ENCODE measurements at places on chromosomes 2 and 18.

DNA sequence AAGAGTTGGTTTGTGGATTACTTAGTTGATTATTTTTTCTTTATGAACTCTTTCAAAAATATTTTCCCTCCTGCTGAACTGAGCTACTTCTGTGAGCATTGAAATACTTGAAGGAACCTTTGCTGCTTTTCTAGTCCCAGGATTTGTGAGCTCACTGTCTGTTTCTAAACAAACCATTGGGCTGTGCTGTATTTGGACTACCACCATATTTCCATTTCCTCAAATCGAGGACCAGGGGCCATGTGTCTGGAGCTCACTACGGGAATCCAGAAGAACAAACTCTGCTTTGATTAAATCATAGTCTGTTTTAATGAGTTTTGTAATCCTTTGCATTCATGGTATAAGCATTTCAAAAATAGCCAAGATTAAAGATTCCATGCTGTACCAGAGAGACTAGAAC is 1.3 kb downstream of the MRPL33 start:
- no peak for DNase-seq

GRCh38 chr2:58266211-58266610 is 25.1 kb upstream of the FANCL start:
- no peak for DNase-seq

- DNase-seq = no peak
Measured at GRCh38 chr2:217934321-217935131, 68.3 kb downstream of the TNS1 start.

DNA sequence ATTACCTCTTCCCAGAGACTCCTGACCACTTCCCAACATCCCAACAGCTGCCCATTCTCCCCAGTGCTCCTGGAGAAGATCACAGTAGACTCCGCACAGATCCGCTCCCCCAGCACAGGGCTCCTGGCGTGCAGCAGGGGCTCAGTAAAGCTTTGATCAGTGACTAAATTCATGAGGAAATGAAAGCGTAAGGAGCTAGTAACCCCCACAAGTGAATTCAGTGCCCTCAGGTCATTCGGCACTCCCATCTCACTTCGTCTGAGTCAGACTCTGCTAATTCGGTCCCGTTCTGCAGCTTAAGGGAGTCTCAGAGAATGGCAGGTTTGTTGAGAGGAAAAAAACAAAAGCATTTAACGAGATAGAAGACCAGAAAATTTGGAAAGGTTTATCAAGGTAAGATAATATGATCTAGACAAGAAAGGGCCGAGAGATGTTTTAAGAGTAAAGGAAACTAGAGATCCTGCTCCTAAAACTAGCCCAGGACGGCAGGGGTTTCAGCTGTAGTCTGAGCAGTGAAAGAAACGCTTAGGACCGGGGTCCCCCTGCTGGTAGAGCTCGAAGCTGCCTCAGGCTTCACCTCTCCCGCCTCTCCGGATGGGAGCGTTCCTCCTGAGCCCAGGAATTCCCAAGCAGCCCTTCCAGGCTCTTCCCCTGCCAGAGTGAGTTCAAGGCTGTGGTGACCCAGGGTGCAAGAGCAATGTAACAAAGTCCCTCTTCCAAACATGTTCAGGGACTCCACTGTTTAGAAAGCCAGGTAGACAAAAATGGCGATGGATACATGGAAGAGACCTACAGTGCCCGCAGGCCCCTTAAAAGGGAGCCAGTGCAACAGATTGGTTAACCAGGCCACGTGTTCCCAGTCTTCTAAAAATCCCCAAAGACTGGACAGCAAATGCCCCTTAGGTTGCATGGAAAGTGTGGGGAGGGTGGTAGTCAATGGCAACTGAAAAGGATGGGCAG is 127.3 kb downstream of the DNER start:
- DNase-seq = no peak

- DNase-seq = no peak
Measured at GRCh38 chr18:35689728-35690127, 108.2 kb downstream of the GALNT1 start.

- no peak for DNase-seq
Measured at GRCh38 chr2:23636426-23636825, 251.4 kb downstream of the KLHL29 start.

GRCh38 chr2:144467502-144468137 is 52.3 kb downstream of the ZEB2 start:
- no peak for DNase-seq

- DNase-seq = no peak
Measured at GRCh38 chr2:66694087-66694860, 259.3 kb downstream of the MEIS1 start.

DNA sequence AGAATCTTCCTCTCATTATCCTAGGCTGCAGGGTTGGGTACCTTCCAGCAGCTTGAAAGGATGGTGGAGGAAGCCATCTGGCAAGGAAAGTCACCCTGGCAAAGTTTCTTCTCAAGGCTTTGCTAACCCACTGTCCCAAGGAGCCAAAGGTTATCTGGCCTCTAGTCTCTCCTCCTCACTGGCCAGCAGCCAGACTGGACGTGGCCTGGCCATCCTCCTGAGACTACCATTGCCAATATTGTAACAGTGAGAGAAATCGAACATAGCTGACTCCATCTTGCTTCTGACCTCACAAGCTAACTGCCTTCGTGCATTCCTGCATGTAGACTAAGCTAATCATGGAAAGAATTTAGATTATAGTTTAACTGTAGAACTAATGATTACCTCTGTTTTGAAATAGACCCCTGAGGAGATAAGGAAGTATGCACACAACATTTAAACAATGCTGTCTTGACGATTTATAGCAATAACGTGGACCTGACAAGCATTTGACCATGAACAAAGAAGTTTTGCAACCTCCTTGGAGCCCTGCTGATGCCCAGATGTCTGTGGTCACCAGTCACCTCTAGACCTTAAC is 7.8 kb upstream of the ANXA4 start:
- DNase-seq = no peak

DNA sequence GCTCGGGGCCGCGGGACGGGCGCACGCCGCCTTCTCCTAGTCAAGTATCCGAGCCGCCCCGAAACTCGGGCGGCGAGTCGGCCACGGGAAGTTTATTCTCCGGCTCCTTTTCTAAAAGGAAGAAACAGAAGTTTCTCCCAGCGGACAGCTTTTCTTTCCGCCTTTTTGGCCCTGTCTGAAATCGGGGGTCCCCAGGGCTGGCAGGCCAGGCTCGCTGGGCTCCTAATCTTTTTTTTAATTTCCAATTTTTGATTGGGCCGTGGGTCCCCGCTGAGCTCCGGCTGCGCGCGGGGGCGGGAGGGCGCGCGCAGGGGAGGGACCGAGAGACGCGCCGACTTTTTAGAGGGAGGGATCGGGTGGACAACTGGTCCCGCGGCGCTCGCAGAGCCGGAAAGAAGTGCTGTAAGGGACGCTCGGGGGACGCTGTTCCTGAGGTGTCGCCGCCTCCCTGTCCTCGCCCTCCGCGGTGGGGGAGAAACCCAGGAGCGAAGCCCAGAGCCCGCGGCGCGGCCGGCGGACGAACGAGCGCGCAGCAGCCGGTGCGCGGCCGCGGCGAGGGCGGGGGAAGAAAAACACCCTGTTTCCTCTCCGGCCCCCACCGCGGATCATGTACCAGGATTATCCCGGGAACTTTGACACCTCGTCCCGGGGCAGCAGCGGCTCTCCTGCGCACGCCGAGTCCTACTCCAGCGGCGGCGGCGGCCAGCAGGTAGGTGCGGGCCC is 617 bp downstream of the FOSL2 start:
- peak; percentile 66 for DNase-seq

GRCh38 chr2:217652761-217653639 is 349.8 kb downstream of the TNS1 start:
- DNase-seq = no peak

- DNase-seq = no peak
Measured at GRCh38 chr2:160220026-160220425, 20.0 kb upstream of the ITGB6 start.

DNA sequence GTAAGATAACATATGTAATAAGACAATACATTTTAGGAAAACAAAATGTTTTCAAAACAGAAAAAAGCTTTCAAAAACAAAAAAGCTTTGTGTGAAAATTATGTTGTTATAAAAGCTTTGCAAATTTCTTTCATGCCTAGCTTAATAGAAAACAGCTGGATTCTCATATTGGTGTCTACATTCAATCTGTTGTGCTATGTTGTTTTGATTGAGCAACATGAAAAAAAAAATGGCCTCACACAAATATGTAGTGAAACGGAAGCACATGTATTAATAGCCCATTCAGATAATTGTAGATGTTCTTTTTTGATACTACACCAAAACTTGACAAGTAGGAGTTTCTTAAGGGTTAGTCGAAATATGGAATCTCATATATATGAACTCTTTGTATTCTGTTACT is 197.5 kb downstream of the ZEB2 start:
- DNase-seq = no peak

DNA sequence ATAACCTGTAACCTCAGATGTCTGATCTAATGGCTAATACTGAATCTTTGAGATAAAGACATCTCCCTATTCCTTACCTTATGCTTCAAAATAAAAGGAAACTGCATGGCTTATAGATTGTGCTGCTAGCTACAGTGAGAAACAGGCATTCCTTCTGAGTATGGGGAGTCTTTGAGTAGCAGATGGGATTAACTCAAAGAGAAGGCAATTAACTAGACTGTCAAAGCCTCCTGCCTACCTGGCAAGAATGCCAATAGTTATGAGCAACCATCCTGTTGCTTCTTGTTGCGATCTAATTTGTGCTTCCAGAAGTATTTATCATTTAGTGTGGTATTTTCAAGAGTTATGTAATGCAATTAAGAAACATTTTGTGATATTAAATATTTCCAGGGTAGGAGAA is 660.0 kb upstream of the TMEFF2 start:
- DNase-seq = no peak

GRCh38 chr2:129906861-129907235 is 72.6 kb upstream of the RAB6C start:
- no peak for DNase-seq

DNA sequence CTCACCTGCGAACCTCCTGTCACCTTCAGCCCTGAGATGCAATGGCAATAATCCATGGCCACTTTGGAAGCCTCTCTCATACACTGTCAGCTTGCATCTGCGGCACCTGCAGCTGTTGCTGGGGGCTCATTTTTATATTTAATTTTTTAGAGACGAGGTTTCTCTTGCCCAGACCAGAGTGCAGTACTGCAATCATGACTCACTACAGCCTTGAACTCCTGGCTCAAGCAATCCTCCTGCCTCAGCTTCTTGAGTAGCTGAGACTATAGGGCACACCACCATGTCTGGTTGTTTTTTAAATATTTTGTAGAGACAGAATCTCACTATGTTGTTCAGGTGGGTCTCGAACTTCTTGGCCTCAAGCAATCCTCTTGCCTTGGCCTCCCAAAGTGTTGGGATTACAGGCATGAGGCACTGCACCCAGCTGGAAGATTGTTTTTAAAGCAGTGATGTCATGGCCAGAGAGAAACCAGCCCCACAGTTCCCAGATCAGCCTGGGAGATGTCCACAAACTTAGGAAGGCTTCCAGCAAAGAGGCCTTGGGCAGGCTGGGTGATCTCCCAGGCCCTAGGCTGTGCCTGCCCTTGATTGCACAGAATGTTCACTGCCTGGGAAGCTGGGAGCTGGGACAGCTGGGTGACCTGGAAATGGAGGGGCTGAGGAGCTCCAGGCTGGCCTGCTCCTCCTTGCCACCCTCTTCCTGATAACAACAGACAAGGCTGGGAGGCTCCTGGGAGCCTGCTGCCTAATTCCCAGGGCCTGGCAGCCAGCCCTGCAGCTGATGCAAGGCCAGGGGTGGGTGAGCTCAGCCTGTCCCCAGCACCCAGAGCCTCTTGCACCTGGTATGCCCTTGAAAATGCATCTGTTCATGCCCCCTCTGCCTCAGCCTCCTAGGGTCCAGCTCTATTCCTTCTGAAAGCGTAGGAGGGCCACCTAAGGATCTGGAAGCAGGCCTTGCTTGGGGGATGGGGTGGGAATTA is 27.1 kb downstream of the SH2D6 start:
- DNase-seq = no peak

DNA sequence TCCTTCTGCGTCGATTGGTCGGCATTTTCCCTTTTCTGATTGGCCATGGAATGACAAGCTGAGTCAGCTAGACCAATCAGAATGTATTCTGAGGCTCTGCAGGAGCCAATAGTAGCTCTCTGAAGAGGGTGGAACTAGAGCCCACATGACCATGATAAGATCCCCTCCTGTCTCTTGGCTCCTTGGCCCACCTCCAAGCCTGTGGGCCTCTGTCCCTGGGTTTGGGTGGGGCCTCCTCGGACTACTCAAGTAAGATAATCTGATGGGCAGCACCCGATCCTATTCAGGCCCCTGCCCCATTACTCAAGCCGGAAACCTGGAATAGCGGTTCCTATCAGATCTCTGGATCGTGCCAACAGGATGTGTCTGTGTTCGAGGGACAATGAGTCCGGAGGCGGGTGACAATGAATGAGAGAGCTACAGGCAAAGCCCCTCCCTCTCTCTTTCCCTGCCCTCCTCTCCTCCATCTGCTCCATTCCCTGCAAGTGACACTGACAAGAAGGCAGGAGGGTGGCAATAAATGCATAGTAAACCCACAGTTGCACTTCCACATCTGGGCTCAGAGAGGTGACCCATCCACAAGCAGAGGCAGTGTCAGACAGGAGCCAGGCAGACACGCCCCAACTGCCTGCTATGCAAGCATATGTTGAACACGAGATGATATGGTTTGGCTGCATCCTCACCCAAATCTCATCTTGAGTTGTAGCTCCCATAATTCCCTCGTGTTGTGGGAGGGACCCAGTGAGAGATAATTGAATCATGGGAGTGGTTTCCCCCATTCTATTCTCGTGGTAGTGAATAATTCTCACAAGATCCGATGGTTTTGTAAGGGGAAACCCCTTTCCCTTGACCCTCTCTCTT is 114.7 kb downstream of the TNS1 start:
- no peak for DNase-seq

GRCh38 chr18:56235481-56236013 is 402.8 kb downstream of the TXNL1 start:
- no peak for DNase-seq

GRCh38 chr18:49668574-49669275 is 106.9 kb downstream of the LIPG start:
- DNase-seq = no peak

GRCh38 chr2:38154395-38154794 is 78.4 kb upstream of the CYP1B1 start:
- DNase-seq = no peak

- DNase-seq = peak; percentile 11
Measured at GRCh38 chr18:79533591-79533990, 137.9 kb downstream of the NFATC1 start.

DNA sequence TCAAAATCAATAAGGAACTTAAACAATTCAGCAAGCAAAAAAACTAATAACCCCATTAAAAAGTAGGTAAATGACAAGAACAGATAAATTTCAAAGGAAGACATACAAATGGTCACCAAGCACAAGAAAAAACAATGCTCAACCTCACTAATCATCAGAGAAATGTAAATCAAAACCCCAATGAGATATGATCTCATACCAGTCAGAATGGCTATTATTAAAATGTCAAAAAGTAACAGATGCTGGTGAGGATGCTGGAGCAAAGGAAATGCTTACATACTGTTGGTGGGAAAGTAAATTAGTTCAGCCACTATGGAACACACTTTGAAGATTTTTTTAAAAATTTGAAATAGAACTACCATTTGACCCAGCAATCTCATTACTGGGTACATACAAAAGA is 538.0 kb downstream of the TMX3 start:
- DNase-seq = no peak
